ENCODE measurements at places on chromosomes 16 and 17. TPM values are rescaled to one million over a fixed set of nuclear protein-coding genes. Genes with fewer than 3 reads are reported as not detected.
A peak's percentile ranks its signal among the peaks of the same experiment; 100 is the strongest.

Gene SULT1A4
- total RNA-seq, result 0.32 TPM

Gene CYGB
- total RNA-seq, result 7.7 TPM

Gene NECAB2
- not detected for total RNA-seq

Gene DHRS7C
- not detected for total RNA-seq

Gene AIPL1
- not detected for total RNA-seq

Gene OTOP2
- total RNA-seq, result not detected

Gene MRPL27
- total RNA-seq, result 63.9 TPM

Gene ACE
- 0.36 TPM for total RNA-seq

Gene OSGIN1
- 4.3 TPM for total RNA-seq

Gene LRRC46
- total RNA-seq, result 0.21 TPM

GRCh38 chr16:3047387-3047720, 993 bp downstream of the MMP25 start:
- no peak for DNase-seq

- no peak for DNase-seq
These were observed 15.0 kb upstream of the SLC12A3 start for GRCh38 chr16:56849690-56850680.

- DNase-seq, result peak; percentile 59
These were observed 22.6 kb downstream of the SLC5A10 start for GRCh38 chr17:18974407-18975149.

DNA sequence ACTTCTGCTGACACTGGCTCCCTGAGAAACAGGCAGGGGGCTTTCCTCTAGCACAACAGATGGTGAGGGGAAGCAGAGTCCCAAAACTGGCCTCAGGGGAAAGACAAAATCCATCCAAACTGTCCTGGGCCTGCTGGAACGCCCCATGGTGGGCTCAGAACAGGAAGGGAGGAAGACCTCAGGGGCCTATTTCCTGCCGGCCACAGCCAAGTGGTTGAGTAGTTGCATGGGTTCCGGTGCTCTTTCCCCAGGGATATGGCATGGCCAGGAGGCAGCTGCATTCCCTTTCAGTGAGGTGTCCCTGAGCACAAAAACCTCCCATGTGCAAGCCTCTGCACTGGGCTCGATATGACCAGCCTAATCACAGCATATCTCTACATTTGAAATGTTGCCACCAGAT, 303.0 kb upstream of the IRX5 start:
- peak; percentile 46 for DNase-seq

- DNase-seq, result no peak
These were observed 80.3 kb downstream of the ZNF423 start for GRCh38 chr16:49775581-49775980.

GRCh38 chr16:15572329-15573001, 70.5 kb downstream of the MARF1 start:
- peak; percentile 43 for DNase-seq

DNA sequence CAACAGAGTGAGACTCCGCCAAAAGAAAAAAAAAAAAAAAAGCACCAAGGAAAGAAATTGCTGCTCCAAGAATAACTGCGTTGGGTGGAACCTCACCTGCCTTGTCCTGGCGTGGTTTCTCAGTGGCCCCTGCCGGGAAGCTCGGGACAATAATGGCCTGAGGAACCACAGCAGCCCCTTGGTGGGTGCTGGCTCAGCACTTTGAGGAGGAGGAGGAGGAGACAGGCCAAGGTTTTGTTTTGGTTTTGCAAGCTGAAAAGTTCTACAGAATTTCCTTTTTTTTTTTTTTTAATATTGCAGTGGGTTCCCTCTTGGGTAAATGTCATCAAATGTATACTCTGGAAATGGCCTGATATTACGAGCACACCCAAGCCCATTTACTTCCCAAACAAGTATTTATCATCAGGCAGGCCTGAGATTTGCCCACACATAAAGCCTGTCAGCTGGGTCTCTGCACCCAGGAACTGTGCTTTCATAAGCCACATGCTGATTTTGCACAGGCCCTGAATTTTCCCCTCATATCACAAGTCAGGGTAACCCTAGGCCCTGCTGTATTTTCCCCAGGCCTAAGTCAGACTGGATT, 78.3 kb downstream of the SOCS1 start:
- no peak for DNase-seq

DNA sequence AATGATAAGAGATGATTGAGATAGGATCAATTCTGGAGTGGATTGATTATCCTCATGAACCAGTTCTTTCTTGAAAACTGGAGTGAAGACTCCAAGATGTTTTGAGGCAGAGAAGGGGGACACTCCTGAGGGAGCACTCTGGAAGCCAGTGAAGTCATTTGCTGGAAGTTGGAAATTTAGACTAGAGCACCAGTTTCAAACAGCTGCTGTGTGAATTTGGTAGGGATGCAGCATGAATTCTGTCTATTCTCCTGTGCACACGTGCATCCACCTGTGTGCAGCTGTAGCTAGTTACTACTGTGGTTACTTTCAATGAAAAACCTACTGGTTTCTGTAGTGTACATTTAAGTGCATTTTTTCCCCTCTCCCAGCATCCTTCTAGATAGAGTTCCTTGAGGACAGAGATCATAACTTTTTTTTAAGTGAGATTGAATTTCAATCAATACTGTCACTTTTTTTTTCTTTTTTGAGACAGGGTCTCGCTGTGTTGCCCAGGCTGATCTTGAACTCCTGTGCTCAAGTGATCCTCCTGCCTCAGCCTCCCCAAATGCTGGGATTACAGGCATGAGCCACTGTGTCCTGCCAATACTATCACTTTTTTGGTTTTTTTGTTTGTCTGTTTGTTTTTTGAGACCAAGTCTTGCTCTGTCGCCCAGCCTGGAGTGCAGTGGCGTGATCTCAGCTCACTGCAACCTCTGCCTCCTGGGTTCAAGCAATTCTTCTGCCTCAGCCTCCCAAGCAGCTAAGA, 65.9 kb downstream of the TUBD1 start:
- DNase-seq, result no peak

DNA sequence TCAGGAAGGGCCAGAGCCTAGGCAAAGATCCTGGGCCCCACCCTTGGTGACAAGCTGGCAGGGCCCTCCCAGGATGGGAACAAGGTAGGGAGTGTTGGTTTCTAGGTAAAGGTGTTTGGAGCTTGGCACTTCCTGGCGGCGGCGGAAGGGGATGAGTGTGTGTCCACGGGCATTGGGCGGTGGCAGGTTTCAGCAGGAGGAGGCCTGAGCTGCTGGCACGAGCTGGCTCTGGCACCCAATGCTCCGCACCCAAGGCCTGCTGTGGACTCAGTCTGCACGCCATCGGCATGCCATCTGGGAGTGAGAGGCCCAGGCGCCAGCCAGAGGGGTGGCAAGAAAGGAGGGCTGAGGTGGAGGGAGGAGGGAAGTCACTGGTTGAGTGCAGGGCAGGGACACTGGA, 46.9 kb upstream of the TAC4 start:
- no peak for DNase-seq

DNA sequence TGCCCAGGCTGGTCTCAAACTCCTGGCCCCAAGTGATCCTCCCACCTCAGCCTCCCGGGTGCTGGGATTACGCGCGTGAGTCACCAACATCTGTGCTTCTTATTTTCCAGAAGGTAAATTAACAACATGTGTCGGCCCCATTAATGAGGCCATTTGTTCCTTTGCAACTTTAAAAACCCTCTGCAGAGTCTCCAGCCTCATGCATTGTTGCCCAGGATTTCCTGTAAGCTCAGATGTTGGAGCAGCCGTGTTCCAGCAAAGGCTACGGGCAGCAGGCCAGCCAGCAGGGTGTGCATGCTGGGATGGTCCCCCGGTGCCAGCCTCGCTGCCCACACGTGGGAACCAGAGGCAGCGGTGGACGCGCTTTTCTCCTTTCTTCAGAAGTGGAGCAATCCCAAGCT, 19.1 kb upstream of the HEXD start:
- peak; percentile 97 for DNase-seq

GRCh38 chr17:82343560-82343959, 10.0 kb upstream of the SECTM1 start:
- no peak for DNase-seq

- DNase-seq, result no peak
These were observed 26.8 kb upstream of the SMPD3 start for GRCh38 chr16:68475071-68475470.

DNA sequence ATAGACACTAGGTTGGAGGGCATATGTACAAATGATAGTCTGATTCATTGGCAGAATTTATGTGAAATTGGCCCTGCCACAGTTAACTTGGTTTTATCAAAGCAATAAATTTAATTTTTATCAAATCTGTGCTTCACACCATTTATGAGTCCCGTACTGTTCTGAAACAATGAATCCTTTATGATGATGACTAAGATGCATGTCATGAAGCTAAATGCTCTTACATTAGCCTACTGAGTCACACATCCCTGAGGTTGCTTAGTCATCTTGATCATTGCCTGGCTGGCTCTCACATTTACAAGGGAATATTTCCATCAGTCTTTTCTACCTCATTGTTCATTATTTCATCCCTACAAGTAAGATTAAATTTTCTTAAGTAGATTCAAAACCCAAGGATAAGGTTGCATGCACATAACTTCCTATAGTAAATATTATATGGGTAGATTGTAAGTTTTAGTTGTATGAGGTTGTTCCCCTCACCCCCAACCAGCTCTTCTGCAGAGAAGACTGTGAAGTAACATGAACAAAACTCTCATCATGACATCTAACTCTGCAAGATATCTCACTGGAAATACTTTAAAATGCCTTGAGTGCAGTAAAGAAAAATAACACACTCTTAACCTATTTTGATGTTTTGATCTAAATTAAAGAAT, 170.7 kb downstream of the CYB561 start:
- peak; percentile 86 for DNase-seq

- DNase-seq, result no peak
These were observed 3.0 kb downstream of the ALYREF start for GRCh38 chr17:81888105-81888987.

DNA sequence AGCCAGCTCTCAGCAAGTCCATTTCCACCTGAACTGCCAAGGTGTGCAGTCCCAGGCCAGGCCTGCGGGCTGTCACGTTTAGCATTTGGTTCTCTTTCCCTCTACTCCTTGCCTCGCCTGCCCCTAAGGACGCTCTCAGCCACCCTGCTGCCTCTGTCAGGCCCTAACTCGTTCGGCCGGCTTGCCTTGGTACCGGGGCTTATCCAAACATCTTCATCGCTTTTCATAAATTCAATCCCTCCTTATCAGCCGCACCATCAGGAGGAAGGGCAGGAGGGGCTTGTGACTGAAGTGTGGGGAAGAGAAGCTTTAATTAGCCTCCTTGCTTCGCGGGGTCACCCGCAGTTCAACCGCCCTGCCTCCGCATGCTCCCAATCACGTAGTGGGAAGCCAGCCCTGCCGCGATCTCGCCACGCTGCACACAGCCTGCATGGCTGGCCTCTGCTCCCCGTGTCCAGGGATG, 231.1 kb downstream of the SOX9 start:
- DNase-seq, result no peak

GRCh38 chr16:71645450-71645849, 19.5 kb downstream of the MARVELD3 start:
- DNase-seq, result peak; percentile 50

DNA sequence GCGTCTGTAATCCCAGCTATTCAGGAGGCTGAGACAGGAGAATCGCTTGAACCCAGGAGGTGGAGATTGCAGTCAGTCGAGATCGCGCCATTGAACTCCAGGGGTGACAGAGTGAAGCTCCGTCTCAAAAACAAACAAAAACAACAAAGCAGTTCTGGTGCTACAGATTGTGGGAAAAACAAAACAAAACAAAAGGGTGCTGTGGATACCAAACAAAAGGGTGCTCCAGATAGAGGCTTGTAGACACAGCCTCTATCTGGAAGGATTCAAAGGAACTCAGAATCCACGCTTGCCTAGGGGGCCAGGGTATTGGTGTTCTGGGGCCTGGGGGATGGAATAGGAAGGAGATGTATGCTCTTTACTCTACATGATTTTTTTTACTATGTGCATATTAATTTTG, 2.5 kb downstream of the MYLK3 start:
- no peak for DNase-seq

DNA sequence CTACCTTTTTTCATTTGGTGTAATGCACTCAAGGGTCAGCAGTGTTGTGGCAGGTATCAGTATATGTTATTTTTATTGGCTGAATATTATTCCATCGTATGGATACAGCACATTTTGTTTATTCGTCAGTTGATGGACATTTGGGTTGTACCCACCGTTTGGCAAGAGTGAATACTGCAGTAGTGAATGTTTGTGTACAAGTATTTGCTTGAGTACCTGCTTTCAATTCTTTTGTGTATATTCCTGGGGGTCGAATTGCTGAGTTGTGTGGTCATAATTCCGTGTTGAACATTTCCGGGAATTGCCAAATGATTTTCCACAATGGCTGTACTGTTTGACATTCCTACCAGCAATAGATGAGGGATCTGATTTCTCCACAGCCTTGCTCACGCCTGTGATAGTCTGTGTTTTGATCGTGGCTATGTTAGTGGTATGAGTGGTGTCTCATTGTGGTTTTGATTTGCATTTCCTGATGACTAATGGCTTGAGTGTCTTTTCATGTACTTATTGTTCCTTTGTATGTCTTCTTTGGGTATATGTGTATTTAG, 108.4 kb downstream of the OR1D5 start:
- DNase-seq, result peak; percentile 85

DNA sequence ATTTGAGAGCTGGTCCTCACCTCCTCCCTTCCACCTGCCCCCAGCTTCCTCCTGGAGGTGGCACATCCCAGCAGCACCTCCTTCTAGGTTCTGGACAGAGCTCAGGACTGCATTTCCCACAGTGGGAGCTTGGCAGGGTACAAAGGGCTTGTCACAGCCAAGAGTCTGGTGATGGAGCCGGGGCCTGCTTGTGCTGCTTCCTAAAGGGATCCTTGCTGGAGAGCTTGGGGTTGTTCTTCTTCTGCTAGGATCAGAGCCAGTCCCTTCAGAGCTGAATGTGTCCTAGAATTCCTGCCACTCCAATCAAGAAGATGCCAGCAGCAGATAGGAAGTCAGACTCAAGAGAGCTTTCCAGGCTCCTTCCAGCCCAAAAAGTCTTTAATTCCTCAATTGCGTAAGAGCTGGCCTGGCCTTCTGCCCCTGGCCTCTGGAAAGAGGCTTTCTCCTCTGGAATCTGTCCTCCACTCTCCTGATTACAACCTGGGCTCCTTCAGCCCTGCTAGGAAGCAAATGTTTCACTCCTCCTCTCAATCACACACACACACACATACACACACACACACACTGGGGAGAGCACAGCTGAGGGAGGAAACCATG, 4.4 kb downstream of the CD300E start:
- no peak for DNase-seq

DNA sequence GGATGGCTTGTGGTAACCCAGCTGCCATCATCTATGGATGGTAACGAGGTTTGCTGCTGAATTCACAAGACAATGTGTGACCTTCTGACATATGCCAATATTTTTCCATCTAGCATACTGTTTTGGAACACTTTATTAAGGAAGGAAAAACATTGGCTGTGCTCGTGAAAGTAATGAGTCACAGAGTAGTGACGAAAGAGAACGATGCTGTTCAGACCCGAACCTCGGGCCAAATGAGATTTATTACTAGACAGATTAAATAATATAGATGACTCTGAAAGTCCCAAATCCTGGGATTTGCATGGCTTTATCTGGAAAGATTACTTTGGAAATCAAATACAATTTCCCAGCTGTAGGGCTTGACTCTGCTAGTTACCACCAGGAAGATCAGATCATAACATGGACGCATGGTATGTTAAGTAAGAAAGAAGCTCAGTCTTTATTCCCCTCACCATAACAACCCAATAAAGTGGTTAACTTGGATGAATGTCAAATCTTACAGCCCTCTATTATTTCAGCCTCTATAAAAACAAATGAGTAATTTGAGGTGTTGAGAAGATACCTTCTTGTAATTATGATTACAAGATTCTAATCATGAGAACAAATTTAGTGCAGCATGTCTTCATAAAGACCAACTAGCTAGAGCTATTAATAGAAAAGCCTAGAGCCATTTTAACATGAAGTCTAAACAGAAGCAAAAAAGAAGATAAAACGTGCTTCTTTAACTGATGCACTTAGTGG, 32.6 kb downstream of the ERN1 start:
- no peak for DNase-seq

- DNase-seq, result no peak
These were observed 19.2 kb downstream of the CLEC19A start for GRCh38 chr16:19304750-19305149.

All from myocyte (in vitro differentiated cells).